ENCODE measurements at places on chromosomes 11 and 22.
A peak's percentile ranks its signal among the peaks of the same experiment; 100 is the strongest.

- DNase-seq = no peak
These were observed 6.0 kb downstream of the PDXP start for GRCh38 chr22:37664249-37665101.

DNA sequence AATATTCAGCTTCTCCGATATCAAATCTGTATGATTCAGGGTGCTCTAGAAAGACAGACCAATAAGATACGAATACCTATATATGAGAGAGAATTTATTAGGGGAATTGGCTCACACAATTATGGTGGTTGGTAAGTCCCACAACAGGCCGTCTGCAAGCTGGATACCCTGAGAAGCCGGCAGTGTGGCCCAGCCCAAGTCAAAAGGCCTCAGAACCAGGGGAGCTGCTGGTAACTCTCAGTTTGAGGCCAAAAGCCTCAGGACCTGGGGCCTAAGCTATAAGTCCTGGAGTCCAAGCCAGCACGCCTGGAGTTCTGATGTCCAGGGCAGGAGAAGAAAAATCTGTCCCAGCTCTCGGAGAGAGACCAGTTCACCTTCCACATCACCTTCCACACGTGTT lies 318.7 kb downstream of the BRD1 start:
- no peak for DNase-seq

- no peak for DNase-seq
These were observed 16.4 kb downstream of the SPATA19 start for GRCh38 chr11:133828871-133829270.

GRCh38 chr11:69244266-69244665 lies 49.7 kb upstream of the MYEOV start:
- DNase-seq = no peak

GRCh38 chr11:68965901-68966853 lies 14.6 kb downstream of the MRGPRD start:
- DNase-seq = no peak

- DNase-seq = no peak
These were observed 2.6 kb upstream of the ME3 start for GRCh38 chr11:86675017-86675416.

GRCh38 chr11:28106353-28107043 lies 1.5 kb downstream of the KIF18A start:
- DNase-seq = peak; percentile 6
